Hippocampal formation (tissue), 2 donors: ENCODE measurements at places on chromosomes 6 and 20.
A peak's percentile ranks its signal among the peaks of the same experiment; 100 is the strongest.

DNA sequence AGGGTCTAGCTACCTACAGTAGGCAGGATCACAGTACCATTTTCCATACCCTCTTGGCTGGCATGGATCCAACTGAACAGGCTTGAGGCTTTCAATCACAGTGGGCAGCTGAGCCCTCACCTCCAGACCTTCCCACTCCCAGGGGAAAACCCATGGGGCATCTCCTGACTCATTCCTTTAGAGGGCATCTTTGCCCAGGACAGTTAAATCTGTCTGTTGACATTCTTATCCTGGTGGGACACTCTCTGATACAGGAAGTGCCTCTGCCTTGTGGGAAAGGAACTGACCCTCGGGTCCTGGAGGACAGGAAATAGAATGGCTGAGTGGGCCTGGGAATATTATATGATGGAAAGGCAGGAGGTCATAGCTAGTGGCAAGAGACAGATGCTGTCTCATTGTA, 10.2 kb upstream of the EPB41L1 start:
- DNase-seq, result no peak

- DNase-seq, result no peak
These were observed 3.1 kb downstream of the UNC93A start for GRCh38 chr6:167294241-167294640.

GRCh38 chr6:56766806-56767178, 124.1 kb upstream of the DST start:
- no peak for DNase-seq

GRCh38 chr6:96862560-96862959, 25.3 kb upstream of the GPR63 start:
- DNase-seq, result no peak

GRCh38 chr6:334536-335510, 42.5 kb downstream of the DUSP22 start:
- DNase-seq, result no peak

- no peak for DNase-seq
These were observed 27.4 kb upstream of the SIM1 start for GRCh38 chr6:100491952-100492670.

DNA sequence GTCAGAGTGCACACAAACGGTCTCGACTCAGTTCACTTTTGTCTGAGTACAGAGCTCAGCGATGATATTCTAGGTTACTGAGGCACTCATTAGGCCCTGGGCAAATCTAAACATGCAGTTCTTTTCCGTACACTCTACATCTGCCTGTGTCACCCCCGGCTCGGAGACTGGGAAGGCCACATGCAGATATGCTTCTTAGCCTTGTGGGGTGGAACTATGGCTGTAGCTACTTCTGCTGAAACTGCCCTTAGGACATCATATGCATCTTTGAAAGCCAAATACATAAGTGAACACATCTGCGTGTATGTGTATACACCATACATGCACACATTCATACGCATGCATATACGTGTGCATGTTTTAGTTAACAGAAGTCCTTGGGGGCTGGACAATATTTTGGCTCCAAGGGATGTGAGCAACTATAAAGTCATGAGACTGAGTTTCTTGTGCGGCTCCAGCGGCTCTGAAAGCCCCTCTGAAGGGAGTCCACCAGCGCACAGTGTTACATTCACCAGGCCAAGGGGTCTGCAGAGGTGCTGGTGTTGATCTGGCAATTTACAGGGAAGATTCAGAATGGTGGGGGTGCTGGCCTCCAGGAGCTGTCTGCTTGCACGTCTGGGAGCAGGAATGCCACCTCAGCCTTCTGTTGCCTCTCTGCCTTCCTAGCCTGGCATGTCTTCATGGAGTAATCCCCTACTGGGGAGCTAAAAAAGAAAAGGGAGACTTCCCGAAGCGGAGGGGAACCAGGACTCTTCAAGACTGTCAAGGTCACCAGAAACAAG, 31.6 kb downstream of the PSMG4 start:
- no peak for DNase-seq

- DNase-seq, result no peak
These were observed 344.9 kb downstream of the CDKAL1 start for GRCh38 chr6:20879121-20879520.

DNA sequence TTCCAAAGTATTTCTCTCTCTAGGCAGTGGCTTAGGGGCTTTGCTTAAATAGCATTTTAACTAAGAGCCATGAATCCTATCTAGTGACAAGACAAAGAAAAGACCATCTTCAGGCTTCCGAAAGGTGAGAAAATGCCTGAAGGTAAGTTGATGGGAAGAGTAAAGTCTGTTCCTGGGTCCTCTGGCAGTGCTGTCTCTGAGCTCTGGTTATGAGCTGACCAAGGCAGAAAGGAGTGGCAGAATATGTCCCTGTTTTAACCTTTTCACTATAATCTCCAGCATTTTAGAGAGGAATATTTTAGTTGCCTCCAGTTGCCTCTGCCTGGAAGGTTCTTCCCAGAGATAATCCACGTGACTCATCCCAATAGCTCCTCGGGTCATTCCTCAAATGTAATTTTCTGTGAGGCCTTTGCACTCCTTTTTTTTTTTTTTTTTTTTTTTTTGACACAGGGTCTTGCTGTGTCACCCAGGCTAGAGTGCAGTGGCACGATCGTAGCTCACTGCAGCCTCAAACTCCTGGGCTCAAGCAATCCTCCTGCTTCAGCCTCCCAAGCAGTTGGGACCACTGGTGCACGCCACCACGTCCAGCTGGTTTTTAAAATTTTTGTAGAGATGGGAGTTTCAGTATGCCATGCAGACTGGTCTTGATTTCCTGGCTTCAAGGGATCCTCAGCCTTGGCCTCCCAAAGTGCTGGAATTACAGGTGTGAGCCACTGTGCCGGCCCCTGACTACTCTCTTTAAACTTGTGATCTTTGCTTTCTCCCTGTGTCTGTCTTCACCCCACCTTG, 3.7 kb upstream of the ARMH2 start:
- no peak for DNase-seq

DNA sequence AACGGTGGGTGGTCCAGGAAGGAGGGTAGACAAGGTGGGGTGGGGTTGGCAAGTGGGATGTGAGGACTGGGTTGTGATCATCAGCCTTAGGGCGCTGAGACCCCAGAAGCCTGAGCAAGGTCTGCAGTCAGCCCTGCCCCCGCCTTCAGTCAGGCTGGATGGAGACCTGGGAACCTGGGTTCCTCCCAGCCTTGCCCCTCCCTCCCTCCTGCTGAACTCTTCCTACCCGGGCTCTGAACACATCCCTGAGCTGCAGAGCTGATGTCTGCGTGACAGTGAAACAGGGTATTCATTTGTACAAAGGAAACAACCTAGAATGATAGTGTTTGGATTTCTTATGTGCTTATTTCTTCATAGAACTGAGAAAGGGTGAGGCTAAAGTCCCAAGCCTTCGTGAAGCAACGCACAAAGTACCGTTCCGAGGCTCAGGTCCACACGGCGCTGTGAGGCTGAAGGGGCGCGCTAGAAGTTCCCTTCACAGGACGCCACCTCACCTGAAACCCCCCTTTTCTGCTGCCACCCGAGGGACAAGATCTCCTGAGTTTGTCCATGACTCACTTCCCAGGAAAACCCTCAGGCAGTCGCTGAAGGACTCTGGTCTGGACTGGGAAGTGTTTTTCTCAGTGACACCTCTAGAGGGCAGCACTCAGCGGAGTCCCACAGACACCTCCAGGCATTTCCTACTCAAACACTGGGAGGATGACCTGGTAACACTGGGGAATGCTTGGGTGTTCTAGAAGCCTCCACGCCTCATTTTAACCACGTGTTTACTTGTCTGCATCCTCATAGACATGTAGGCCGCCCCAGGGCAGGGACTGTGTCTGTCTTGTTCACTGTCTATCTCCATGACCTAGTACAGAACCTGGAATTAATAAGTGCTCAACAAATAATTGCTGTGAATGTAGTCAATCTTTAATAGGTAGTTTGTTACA, 1.2 kb downstream of the GSTA5 start:
- DNase-seq, result no peak

DNA sequence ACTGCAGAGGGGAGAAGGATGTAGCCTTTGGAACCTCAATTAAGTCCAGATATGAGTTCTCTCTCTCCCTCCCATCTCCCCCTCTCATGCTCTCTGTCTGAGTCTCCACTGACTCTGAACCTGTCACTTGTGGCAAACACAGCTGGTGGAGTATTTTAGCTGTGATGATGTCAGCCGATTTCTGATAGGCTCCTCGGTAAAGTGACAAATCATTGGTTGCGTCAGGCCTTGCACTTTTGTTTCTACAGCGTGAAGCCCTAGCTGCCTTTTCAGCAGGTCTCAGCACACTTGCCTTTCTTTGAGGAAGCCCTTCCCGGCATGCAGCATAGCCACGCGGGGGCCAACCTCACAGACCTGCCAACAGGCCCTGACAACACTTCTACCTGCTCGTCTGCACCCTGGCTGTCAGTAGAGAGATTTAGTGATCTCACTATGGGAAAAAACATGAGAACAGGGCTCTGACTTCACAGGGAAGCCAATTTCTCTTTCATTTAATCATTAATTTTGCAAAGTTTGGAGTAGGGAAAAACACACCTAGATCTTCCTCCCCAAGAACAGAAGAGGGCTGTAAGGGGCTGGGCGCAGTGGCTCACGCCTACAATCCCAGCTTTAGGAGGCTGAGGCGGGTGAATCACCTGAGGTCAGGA, 84.4 kb downstream of the GMPR start:
- peak; percentile 28 for DNase-seq

DNA sequence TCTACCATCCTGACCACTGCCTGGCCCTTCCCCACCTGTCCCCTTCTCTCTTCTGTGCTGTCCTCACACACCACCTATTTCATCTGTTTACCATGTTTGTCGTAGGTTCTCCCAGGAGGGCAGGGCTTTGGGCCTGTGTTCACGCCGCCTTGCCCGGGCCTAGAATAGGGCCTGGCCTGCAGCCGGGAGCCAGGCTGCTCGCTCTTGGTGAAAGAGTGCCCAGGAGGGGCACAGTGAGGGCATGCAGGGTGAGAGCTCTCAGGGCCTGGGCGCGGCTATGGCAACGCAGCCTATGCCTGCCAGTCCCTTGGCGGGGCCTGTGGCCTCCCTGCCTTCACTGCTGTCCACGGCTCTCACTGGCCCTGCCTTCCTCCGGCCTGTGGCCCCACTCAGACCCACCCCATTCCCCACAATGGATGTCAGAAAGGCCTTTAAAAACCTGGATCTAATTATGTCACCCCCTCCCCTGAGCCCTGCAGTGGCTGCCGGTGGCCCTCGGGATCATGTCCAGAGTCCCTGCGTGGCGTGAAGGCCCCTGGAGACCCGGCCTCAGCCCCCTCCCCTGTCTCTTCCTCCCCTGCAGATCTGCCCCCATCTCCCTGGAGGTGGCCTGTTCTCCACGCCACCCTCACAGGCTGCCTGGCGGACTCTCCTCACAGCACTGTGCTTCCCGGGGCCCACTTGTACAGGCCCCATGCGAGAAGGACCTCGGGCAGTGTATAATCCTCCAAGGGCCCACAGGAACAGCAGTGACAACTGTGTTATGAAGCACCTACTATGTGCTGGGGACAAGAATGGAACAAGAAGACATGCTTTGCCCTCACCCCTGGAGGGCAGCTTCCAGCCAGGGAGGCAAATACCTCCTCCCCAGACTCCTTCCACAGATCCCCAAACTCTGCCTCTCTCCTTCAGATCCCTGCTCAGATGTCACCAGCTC, 22.9 kb upstream of the NOL4L start:
- DNase-seq, result no peak
